ENCODE measurements at places on chromosomes 6 and 20. TPM values are rescaled to one million over a fixed set of nuclear protein-coding genes. Genes with fewer than 3 reads are reported as not detected.

- H3K36me3 ChIP-seq, result no peaks in the 10 kb centered on the region
- DNase-seq, result no peak
- H3K4me1 ChIP-seq, result no peaks in the 10 kb centered on the region
- no peak overlapping the region for H3K27ac ChIP-seq
- no peaks in the 10 kb centered on the region for H3K27me3 ChIP-seq
Observed at GRCh38 chr20:36784116-36784515, 10.6 kb upstream of the DSN1 start.

Gene TNXB
- 4.1 TPM for total RNA-seq

GRCh38 chr20:4431446-4431845, 290.3 kb upstream of the PRND start:
- H3K4me1 ChIP-seq, result no peaks in the 10 kb centered on the region
- no peak overlapping the region for H3K4me3 ChIP-seq
- no peak overlapping the region for H3K27ac ChIP-seq
- H3K27me3 ChIP-seq, result no peaks in the 10 kb centered on the region

DNA sequence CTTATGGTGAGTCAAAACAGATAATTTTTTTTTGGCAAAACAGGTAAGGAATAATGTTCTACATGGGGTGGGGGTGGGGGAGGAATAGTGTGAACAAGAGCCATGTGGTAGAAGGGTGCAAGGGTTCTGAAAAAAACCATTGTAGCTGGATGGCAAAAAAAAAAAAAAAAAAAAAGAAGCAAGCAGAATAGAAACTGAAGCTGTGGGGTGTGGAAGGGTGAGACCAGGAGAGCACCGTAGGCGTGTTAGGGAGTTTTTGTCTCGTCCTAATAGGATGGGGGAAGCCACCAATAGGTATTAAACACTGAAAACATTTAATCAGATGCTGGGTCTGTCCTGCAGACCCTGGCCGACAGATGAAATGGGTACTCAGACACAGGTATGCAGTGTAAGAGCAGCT, 110.1 kb downstream of the ADTRP start:
- H3K27me3 ChIP-seq, result no peaks in the 10 kb centered on the region
- no peaks in the 10 kb centered on the region for H3K4me1 ChIP-seq
- no peaks in the 10 kb centered on the region for H3K36me3 ChIP-seq

DNA sequence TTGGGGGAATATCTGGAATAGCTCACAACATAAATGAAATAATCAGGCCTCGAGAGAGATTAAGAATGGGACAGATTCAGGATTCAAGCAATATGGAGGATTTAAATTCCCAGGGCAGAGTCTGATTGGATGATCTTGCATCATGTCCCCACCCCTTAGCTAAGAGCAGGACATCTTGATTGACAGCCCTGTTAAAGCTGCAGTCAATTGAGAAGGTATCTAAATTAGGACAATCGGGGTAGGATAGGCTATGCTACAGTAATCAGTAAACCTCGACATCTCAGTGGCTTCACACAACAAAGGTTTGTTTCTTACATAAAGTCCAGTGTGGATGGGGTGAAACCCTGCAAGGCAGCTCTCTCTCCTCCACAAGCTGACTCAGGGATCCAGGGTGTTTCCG, 109.5 kb downstream of the EYA2 start:
- DNase-seq, result no peak
- H3K27me3 ChIP-seq, result no peaks in the 10 kb centered on the region
- H3K36me3 ChIP-seq, result no peaks in the 10 kb centered on the region
- H3K4me1 ChIP-seq, result no peaks in the 10 kb centered on the region
- H3K4me3 ChIP-seq, result no peak overlapping the region
- H3K27ac ChIP-seq, result no peak overlapping the region

GRCh38 chr6:97068211-97068610, 143.7 kb downstream of the KLHL32 start:
- no peaks in the 10 kb centered on the region for H3K4me1 ChIP-seq
- no peak for DNase-seq
- H3K4me3 ChIP-seq, result no peak overlapping the region
- H3K36me3 ChIP-seq, result no peaks in the 10 kb centered on the region
- no peaks in the 10 kb centered on the region for H3K27me3 ChIP-seq
- H3K27ac ChIP-seq, result no peak overlapping the region

DNA sequence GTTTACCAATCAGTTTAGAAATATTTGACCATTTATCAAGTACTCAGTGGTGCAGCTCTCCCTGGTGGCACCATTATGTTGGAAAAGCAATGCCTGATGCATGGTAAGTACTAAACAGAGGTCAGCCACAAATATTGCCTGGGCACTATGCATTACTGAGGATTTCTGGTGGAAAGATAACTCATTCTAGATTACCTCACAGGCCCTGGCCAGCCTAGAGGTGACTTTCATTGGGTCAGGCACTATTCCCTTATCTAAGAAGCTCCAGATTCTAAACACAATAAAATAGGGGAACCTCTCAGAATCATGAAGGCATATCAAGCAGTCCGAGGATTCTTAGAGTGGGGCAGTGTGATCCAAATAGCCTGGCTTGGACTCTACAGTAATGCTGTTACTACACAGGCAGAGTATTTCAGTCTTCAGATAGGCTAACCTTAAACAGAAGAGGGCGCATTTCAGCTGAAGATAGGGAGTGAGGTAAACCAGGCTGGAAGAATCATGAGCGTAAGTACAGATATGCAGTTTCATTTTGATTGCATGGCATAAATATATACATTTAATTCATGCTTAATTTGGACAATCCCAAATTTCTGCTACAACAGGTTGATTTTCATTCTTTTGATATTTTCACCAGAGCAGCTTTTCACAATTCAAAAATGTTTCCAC, 12.1 kb downstream of the LGSN start:
- H3K4me1 ChIP-seq, result no peaks in the 10 kb centered on the region
- DNase-seq, result no peak
- H3K4me3 ChIP-seq, result no peak overlapping the region
- H3K36me3 ChIP-seq, result no peaks in the 10 kb centered on the region
- no peak overlapping the region for H3K27ac ChIP-seq

Gene LCA5
- 0.24 TPM for total RNA-seq

DNA sequence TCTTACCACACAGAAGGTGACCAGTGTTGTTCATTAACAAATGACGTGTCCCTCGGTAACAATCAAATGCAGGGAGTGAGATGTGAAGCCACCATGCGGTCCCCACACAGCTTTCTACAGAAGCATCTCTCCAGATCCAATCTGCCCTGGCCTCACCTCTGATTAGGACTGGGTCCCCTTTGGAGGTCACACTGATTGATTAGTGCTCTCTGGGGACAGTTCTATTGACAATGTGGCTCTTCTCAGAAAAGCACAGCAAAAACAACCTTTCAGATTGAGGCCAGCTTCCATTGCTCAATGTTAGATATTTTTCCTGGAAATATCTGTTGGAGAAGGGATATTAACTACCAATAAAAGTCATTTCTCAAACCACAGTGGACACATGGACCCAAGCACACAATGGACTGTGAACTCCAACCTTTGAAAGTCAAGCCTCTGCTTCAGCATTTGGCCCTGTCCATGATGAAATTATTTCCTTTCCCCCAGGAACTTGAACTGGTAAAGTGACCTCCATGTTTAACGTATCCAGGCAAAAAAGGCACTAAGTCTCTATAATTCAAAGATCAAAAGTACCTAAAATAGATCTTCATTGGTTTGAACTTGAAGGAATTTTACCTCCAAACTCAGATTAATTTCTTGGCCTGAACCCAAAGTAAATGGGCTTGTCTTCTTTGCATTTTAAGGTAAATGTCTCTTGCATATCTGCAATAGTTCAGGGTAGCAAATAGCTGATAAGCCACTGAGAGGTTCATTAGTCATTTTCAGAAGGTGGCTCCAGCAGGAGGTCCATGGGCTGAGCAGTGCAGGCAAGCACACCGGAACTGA, 118.5 kb downstream of the FOXA2 start:
- no peaks in the 10 kb centered on the region for H3K4me1 ChIP-seq
- no peaks in the 10 kb centered on the region for H3K36me3 ChIP-seq
- H3K27ac ChIP-seq, result no peak overlapping the region
- DNase-seq, result no peak
- H3K4me3 ChIP-seq, result no peak overlapping the region
- no peaks in the 10 kb centered on the region for H3K27me3 ChIP-seq

DNA sequence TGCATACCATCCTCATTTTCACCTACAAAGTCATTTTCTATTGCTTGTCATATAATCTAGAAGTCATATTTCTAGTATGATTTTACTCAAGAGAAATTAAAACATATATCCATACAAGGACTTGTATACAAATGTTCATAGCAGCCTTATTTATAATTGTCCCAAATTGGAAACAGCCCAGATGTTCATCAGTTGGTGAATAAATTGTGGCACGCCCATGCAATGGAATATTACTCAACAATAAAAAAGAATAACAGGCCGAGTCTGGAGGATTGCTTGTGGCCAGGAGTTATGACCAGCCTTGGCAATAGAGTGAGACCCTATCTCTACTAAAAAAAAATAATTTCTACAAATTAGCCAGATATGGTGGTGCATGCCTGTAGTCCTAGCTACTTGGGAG, 28.8 kb downstream of the C6orf163 start:
- no peaks in the 10 kb centered on the region for H3K36me3 ChIP-seq
- no peak overlapping the region for H3K4me3 ChIP-seq
- H3K4me1 ChIP-seq, result no peaks in the 10 kb centered on the region
- H3K27me3 ChIP-seq, result no peaks in the 10 kb centered on the region
- no peak for DNase-seq

DNA sequence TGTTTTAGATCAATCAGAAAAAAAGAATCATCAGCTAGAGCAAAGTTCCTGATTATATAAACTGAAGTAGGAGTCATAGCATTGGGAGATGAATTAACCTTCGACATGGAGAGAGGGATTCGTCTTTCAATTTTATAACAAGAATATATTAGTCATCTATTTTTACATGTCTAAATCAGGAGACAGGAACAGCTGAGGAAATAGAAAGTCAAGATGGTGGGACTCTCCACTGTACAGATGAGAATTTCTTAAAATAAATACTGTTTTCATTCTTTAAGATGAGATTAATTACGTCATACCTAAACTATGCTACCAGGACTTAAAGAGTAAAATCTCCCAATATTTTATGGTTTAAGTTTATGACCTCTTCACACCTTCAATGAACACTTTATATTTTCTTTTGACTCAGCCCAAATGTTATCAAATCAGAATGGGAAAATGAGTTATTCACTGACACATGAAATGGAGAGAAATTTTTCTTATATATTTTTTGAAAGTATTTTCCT, 1137.7 kb downstream of the EPHA7 start:
- no peak overlapping the region for H3K4me3 ChIP-seq
- H3K4me1 ChIP-seq, result no peaks in the 10 kb centered on the region
- H3K27me3 ChIP-seq, result no peaks in the 10 kb centered on the region
- H3K27ac ChIP-seq, result no peak overlapping the region
- no peak for DNase-seq

- H3K27me3 ChIP-seq, result no peaks in the 10 kb centered on the region
- DNase-seq, result no peak
- no peak overlapping the region for H3K27ac ChIP-seq
- H3K36me3 ChIP-seq, result no peaks in the 10 kb centered on the region
- H3K4me1 ChIP-seq, result no peaks in the 10 kb centered on the region
Observed at GRCh38 chr6:7502743-7503142, 38.7 kb upstream of the DSP start.

DNA sequence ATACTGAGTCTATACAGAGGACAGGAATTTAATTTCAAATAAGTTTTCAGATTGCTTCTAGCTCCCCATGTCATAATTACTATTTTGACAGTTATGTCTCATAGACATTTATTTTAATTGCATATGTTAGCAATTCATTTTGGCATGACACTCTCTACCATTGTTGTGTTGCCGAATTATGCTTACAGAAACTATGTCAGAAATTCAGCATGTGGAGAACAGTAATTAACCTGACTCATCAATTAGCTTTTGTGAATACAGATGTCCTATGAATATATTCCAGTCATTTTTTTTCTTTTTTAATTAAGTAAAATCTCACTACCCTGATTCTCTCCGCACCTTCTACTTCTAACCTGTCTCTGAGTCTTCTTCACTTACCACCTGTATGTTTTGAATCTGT, 105.1 kb downstream of the NKAIN2 start:
- no peak overlapping the region for H3K4me3 ChIP-seq
- no peaks in the 10 kb centered on the region for H3K27me3 ChIP-seq
- no peak overlapping the region for H3K27ac ChIP-seq
- H3K4me1 ChIP-seq, result no peaks in the 10 kb centered on the region
- no peak for DNase-seq

GRCh38 chr6:80210618-80211017, 104.1 kb downstream of the BCKDHB start:
- no peaks in the 10 kb centered on the region for H3K27me3 ChIP-seq
- H3K4me3 ChIP-seq, result no peak overlapping the region
- H3K36me3 ChIP-seq, result no peaks in the 10 kb centered on the region
- no peak overlapping the region for H3K27ac ChIP-seq

Gene TUBB1
- total RNA-seq, result not detected

GRCh38 chr20:36101192-36101591, 53.3 kb upstream of the EPB41L1 start:
- no peak overlapping the region for H3K4me3 ChIP-seq
- DNase-seq, result no peak
- H3K27ac ChIP-seq, result no peak overlapping the region
- no peaks in the 10 kb centered on the region for H3K4me1 ChIP-seq
- no peaks in the 10 kb centered on the region for H3K27me3 ChIP-seq
- H3K36me3 ChIP-seq, result no peaks in the 10 kb centered on the region

Measured in naive thymus-derived CD4-positive, alpha-beta T cell (primary cell).